ENCODE measurements at places on chromosomes 2 and 18.

GRCh38 chr2:101197814-101198213 is 46.6 kb upstream of the TBC1D8 start:
- DNase-seq, result no peak
- no peak overlapping the region for H3K4me3 ChIP-seq
- H3K27me3 ChIP-seq, result no peaks in the 10 kb centered on the region
- H3K27ac ChIP-seq, result no peak overlapping the region

DNA sequence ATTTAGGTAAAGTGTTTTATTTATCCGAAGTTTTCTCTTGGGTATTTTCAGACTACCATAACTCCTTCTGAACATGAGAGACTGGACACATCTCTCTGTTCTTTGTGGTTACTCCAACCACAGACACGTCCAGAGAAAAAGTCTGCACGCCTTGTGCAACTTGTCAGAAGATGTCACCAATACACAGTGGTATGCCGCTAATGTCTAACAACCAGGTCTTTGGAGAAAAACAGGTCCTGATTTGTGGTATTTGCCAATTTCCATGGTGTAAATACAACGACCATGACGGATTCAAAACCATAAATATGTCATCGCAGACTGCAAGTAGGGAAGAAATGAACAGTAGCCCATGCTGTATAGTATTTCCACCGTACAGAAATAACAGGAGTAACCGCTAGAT is 620.6 kb upstream of the ID2 start:
- H3K27me3 ChIP-seq, result no peaks in the 10 kb centered on the region
- H3K27ac ChIP-seq, result no peak overlapping the region
- peaks cover 20% of the 10 kb centered on the region for H3K36me3 ChIP-seq
- peaks cover 14% of the 10 kb centered on the region for H3K4me1 ChIP-seq
- no peak overlapping the region for H3K4me3 ChIP-seq

DNA sequence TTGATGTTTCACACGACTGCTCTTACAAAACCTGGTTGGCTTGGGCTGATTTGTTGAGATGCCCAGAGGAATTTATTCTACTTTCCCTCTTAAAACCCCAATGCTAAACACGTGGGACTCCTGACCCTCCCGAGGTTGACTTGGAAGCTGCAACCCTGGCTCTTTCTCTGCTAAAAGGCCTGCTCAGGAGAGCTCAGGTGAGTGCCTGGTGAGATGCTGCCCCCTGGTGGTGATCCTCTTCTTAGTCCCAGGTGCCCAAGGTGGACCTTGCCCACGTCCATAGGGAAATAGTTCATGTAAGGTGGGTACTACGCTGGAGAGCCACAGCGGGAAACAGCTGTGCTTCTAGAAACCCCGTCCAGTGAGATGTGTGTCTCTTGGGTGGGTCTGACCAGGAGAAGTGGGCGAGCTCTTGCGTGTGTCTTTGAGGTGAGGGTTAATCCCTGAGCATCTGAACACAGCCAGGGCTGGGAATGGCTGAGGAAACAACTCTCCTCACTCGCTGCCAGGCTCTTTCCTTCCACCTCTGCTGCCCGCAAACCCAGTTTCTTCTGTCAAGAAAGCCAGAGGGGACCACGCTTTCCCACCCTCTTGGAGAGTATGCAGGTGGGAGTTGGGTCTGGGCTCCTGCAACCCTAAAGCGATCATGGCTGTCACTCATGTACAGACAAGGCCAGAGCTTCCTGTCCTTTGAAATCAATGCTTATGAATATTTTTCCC is 25.5 kb upstream of the PXDN start:
- peak; percentile 78 for DNase-seq
- no peaks in the 10 kb centered on the region for H3K27me3 ChIP-seq
- no peaks in the 10 kb centered on the region for H3K36me3 ChIP-seq
- no peaks in the 10 kb centered on the region for H3K4me1 ChIP-seq

DNA sequence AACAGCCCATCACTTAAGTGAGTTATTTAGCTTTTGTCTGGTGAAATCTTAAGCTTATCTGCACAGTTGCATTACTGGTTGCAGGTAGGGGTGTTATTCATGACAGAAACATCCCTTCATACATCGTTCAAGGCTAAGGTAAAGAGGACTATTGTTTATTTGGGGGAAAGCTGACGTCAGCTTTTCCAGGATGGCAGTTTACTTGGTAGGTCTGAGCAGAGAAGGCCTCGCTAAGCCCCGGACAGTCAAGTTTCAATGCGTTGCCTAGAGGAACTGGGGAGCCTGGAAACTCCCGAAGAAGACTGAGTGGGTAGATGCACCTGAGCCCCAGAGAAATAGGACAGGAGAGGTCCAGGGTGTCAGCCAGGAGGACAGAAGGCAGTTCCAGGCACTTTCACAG is 2.2 kb downstream of the RNU4ATAC start:
- DNase-seq, result no peak
- H3K27ac ChIP-seq, result no peak overlapping the region
- H3K4me1 ChIP-seq, result peaks cover 50% of the 10 kb centered on the region
- H3K27me3 ChIP-seq, result no peaks in the 10 kb centered on the region

DNA sequence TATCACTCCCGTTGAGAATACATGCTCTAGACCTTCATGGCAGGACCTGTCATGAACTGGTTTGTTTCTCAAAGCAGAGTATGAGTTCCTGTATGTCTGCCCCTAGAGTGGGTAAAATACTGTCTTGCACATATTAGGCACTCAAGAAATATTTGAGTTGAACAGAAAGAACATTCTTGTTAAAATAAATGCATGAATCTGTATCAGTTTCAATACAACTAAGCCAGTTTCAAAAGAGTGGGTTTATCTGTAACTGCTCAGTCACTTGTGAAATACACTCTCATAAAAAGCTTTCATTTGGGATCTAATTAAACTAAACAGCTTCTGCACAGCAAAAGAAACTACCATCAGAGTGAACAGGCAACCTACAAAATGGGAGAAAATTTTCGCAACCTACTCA is 69.2 kb downstream of the RFTN2 start:
- no peaks in the 10 kb centered on the region for H3K36me3 ChIP-seq
- no peak overlapping the region for H3K4me3 ChIP-seq
- H3K27ac ChIP-seq, result no peak overlapping the region
- no peak for DNase-seq

DNA sequence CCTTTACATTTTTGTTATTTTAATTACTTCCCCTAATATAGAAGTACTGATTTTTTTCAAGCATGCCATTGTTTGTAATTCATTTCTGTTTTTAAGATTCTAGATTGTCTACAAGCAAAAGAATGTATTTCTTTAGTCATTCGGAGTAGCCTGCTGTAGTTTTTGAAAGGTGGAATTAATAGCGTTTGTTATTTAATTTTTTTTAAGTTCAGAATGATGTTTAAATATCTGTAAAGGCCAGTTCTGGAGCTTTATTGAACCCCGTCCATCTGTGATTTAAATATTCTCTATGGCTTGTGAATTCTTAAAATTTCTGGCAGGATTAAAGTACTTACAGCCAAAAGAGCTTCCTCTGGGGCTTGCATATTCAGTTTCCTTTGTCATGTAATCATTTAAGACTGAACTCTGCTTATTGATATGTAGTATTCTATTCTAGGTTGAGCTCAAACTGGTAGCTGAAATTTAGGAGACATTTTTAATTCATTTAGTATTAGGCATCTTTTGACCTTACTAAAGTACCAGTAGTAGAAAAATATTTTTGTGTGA is 5.2 kb downstream of the TGIF1 start:
- DNase-seq, result no peak
- peak overlapping the region; percentile 55 for H3K27ac ChIP-seq
- peaks cover 56% of the 10 kb centered on the region for H3K36me3 ChIP-seq

DNA sequence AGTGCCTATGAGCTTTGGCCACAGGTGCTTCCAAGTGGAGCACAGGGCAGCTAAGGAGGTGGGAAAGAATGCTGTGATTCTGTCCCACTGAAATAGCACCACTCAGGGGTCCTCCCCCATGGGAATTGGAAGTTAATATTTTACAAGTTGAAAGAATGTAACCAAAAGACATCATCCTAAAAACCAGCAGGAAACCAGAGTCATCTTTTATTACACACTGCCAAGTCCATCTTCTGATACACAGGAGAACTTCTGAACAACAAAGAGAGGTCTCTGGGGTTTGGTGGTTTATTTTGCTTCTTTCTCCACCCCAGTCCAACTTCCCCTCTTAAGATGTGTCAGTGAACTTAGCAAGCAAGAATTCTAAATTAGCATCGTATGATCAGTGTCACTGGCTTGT is 47.7 kb downstream of the COLEC12 start:
- H3K27ac ChIP-seq, result no peak overlapping the region
- H3K27me3 ChIP-seq, result peaks cover 7% of the 10 kb centered on the region
- no peak overlapping the region for H3K4me3 ChIP-seq
- H3K4me1 ChIP-seq, result no peaks in the 10 kb centered on the region
- no peak for DNase-seq

GRCh38 chr2:76870011-76870410 is 652.2 kb downstream of the LRRTM4 start:
- H3K27me3 ChIP-seq, result no peaks in the 10 kb centered on the region
- no peaks in the 10 kb centered on the region for H3K36me3 ChIP-seq
- no peak for DNase-seq

- no peaks in the 10 kb centered on the region for H3K4me1 ChIP-seq
- H3K27ac ChIP-seq, result no peak overlapping the region
- H3K36me3 ChIP-seq, result no peaks in the 10 kb centered on the region
- DNase-seq, result no peak
- H3K4me3 ChIP-seq, result no peak overlapping the region
These were observed 70.3 kb upstream of the ZSWIM2 start for GRCh38 chr2:186919296-186919695.

DNA sequence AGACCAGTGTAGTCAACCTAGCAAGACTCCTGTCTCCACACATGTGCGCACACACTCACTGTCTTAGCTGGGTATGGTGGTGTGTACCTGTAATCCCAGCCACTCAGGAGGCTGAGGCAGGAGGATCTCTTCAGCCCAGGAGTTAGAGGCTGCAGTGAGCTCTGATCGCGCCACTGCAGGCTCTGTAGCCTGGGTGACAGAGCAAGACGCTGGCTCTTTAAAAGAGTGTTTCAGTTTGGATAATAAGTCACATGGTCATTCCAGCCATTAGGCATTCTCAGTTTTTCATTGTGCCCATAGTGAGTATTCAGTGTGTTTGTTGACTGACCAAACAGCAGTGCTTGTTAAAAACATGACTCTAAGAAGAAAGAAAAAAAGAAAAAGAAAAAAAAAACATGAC is 31.0 kb downstream of the RAB10 start:
- no peak overlapping the region for H3K4me3 ChIP-seq
- peaks cover 47% of the 10 kb centered on the region for H3K4me1 ChIP-seq
- peaks cover 20% of the 10 kb centered on the region for H3K36me3 ChIP-seq
- H3K27ac ChIP-seq, result peak overlapping the region; percentile 51

GRCh38 chr2:119821266-119821665 is 61.5 kb downstream of the PTPN4 start:
- H3K27me3 ChIP-seq, result no peaks in the 10 kb centered on the region
- H3K27ac ChIP-seq, result no peak overlapping the region
- DNase-seq, result peak; percentile 51
- H3K4me1 ChIP-seq, result peaks cover 44% of the 10 kb centered on the region
- H3K4me3 ChIP-seq, result no peak overlapping the region
- peaks cover 26% of the 10 kb centered on the region for H3K36me3 ChIP-seq

Measured in activated CD4-positive, alpha-beta T cell treated with anti-CD3 and anti-CD28 coated beads for 36 hours (primary cell).